ENCODE measurements at places on chromosomes 6 and 20.

GRCh38 chr6:2426561-2427340 is 181.3 kb upstream of the GMDS start:
- DNase-seq = no peak

DNA sequence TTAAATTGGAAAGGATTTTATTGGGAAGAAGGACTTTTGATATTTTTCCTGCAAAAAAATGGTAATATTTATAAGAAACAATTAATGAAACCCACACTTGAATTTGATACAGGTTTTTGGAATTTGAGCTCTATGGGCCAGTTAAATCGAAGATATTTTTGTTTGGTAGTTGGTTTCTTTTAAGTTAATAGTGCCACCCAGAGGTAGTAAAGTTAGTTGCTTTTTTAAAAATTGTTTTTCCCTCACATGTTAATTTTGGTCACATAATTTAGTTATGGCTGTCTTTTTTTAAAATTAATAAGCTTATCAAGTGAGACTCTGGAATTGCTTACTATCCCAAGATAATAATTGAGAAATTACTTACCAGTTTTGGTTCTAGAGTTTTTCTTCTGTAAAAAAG is 7.1 kb downstream of the PRIM2 start:
- no peak for DNase-seq

GRCh38 chr6:52552278-52552643 is 24.6 kb downstream of the TRAM2 start:
- DNase-seq = no peak

- DNase-seq = no peak
Measured at GRCh38 chr20:57959589-57959988, 249.8 kb upstream of the PMEPA1 start.

GRCh38 chr20:46992640-46993035 is 98.0 kb downstream of the EYA2 start:
- DNase-seq = no peak

GRCh38 chr20:39289316-39289715 is 327.2 kb downstream of the DHX35 start:
- no peak for DNase-seq

DNA sequence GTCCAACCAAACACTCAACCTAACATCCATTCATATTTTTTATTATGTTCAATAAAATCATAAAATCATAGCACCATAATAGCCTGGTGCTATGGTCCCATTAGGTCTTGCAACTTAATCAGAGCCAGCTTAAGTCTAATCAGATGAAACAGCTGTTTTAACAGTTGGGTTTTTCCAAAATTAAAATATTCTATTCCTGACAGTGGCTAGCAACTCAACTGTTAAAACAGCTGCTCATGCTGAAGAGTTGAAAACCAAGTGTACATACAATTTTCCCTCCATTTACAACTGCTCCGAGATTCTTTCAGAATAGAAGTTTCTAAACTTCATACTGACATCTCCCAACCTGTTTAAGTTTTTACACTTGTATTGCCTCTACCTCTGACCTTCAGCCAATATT is 89.5 kb downstream of the UBE3D start:
- no peak for DNase-seq

Data from CD4-positive, alpha-beta T cell treated with Interferon alpha-2 for 1 hour (primary cell).